ENCODE measurements at places on chromosomes 12 and 14.

- DNase-seq = peak; percentile 64
Observed at GRCh38 chr14:65824285-65824977, 411.9 kb downstream of the FUT8 start.

DNA sequence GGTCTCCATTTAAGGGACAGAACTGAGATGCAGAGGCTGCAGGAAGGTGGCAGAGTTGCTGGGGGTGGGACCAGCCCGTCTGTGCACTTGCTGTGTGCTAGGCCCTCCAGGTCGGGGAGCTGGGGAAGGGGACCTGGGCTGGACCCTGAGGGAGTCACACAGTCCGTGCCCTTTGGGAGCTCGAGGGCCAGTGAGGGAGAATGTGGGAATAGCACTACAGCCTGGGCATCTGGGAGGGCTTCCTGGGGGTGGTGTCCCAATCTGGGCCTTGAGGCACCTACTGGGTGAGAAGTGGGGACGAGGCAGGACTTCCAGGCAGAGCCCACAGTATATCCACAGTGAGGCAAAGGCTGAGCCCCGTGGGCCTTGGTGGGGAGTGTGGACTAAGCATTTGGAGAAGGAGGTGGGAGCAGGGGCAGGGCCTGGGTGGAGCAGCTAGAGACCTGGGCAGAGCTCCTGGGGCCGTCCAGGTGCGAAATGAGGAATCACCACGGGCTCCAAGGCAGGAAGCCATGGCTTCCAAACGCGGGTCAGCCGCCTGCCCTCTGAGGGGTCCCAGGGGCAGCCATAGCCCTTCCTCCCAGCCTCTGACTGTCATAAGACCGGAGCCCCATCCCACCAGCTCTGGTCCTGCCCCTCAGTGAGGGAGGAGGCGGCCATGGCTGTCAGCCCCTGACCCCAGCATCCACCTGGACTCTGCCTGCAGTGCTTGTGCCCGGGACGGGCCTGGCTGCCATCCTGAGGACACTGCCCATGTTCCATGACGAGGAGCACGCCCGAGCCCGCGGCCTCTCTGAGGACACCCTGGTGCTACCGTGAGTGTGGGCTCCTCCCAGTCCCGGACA lies 6.6 kb downstream of the ASPG start:
- no peak for DNase-seq

DNA sequence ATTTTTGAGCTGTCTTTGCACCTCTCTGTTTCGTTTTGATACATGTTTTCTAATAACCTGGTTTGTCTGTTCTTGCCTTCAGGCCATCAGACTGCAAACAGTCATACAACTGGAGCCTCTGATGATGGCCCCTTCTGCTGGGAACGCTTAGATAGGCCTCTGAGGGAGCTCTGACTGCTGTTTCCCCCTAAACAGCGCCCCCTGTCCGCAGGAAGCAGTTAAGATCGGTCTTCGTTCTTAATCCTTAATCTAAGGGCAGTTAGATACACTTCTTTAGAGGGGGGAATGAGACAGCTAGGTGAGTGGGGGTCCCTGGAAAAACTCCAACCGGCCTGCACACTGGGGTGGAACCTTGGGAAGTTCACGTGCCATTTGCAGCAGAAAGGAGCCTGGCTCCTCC lies 1338.8 kb upstream of the SEL1L start:
- DNase-seq = no peak

DNA sequence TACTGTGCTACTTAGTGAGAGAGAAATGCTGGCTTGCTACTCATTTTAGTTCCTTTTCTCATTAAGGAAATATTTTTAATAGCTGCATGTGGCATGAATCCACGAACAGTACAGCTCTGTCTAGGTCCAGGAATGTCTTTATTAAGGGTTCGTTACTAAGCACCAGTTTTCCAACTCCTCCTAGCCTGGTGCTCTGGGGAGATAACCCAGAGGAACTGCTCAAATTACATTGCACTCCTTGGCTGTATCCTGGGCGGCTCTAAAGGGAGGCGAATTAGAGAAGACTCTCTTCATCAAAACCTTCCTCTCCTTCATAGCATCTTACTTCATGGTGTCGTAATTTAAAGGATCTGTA lies 101.3 kb downstream of the PPM1A start:
- DNase-seq = no peak

DNA sequence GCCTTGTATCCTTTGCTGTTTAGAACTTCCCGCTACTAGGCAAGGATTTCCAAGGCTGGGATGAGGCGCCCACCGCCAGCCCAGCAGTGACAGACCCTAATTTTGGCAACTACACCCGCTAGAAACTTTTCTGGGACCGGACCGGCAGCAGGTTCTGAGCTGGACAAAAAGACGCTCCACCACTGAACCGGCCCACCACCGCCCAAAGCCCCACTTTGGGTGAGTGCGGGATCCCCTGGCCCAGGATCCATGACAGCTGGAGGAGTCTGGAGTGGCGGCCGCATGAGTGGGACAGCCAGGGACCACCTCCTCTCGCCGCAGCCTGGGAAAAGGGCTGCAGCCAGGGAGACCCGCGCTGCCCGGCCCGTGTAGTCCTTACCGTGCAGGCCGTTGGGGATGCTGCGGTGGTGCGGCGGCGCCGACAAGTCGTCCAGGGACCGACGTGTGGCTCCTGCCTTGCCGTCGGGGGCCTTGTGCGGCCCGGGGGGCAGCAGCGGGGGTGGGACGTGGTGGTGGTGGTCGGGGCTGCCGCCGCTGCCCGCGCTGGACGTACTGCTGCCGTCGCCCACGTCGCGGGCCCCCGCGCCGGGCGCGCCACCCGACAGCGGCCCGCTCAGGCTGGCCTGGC lies 1.1 kb downstream of the CCDC85C start:
- no peak for DNase-seq

DNA sequence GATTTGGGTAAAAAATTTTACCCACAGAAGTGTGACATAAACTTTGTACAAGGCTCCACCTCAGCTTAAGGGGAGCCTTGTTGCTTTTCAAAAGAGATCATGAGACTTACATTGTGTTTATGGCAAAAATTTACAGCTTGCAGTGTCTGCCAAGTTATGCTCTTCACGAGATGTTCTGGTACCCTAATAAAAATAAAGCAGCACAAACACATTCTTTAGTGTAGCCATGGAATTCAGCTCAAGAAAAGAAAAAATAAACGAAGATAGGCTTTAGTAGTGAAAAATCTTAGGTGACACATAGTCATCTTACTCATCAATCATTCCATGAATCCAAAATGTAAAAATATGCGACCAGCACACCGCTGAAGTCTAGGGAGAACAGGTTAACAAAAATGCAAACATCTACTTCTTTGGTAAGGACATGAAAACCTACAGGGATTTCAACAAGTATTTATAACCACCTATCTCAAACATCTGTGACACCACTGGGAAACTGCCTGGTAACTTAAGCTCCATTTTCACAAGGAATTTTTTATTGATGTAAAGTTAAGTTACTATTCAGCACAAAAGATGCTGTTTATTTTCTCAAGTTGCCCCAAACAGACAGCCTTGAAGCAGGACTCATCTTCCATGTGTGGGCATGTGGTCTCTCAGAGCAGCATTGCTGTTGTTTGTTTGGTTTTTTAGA lies 32.9 kb downstream of the DMAC2L start:
- no peak for DNase-seq

- DNase-seq = no peak
Observed at GRCh38 chr12:115636546-115636945, 640.9 kb downstream of the MED13L start.

DNA sequence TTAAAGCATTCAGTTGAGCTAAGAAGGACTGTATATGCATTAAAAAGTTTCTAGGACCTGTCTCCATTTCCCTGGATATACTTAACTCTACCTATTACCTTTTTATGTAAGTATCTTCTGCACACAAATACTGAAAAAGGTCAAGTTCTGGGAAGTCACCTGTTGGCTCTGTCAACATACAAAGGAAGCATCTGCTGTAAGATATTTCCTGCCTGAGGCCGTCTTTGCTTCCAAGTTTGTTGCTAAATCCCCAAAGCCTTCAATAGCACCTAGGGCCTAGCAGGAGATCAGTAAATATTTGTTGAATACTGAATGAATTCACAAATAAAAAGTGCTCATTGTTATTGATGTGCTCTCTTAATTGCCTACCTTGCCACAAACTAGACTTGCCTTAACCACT lies 188.4 kb downstream of the DUSP6 start:
- no peak for DNase-seq

GRCh38 chr12:4934407-4935035 lies 24.8 kb downstream of the KCNA1 start:
- DNase-seq = no peak

DNA sequence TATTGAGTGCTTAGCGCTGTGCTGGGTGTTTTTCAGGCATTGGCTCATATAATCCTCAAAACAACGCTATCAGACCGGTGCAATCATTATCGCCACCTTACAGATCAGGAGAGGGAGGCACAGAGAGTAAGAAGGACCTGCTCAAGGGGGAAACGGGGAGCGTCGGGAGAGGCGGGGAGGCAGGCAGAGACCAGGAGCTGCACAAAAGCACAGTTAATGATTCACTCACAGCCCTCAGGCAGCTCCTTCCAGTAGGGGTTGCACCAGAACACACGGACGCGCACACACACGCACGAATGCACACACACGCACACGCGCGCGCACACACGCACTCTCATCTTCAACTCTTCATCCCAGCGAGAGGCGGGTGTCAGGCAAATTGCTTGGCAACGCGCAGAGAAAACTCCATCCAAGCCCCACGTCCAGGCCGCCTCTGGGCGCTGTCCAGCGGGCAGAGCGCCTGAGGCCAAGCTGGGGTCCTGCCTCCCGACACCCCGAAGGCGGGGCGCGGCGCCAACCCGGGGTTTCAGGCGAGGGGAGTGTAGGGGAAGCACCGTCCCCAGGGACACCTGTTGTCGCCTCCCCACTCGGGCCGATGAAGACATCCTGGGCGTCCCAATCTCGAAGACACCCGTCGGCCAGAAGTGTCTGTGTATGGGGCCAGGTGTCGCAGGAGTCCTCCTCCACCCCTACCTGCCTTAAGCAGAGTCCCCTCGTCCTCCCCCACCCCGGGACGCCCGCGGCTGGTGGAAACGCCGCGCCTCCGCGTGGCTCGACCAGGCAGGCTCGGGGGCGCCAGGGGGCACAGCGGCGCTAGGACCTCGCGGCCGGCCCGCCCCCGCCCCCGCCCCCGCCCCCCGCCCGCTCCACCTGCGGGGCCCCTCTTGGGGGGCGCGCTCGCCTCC lies 35.5 kb upstream of the STON2 start:
- DNase-seq = peak; percentile 36

GRCh38 chr14:50260511-50260910 lies 29.1 kb upstream of the SOS2 start:
- DNase-seq = no peak

DNA sequence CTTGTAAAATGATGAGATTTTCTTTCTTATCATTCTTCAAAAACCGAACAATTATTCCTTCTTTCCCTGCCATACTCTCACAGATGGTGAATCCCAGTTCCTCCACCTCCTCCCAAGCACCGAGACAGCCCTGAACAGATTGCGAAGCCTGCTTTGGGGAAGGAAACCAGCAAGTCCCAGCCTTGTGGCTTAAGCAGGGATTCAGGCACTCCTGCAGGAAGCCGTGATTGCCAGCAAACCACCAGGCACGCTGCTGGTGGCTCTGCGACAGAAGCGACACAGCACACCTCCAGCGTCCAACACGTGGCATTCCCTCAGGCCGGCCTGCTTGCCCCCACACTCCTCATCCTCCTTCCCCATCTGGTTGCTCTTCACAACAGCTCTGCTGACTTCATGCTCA lies 237.7 kb downstream of the GXYLT1 start:
- DNase-seq = no peak

DNA sequence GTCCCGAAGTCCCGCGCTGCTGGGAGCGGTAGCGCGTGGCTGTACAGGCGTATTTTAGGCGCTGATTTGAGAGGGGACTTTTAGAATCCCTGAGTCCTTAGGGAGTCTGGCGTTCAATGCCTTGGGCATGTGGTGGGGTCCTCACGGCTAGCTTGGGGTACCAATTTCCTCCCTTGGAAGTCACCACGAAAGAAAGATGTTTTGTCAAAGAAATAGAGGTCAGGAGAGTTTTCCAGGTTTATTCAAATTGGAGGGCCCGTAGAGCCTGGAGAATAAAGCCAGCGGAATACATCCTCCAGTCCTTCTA lies 63.9 kb downstream of the KLHL28 start:
- no peak for DNase-seq
